ENCODE measurements at places on chromosomes 16 and 17. TPM values are rescaled to one million over a fixed set of nuclear protein-coding genes. Genes with fewer than 3 reads are reported as not detected.

CEP112 gene
- 15.1 TPM for total RNA-seq

DNA sequence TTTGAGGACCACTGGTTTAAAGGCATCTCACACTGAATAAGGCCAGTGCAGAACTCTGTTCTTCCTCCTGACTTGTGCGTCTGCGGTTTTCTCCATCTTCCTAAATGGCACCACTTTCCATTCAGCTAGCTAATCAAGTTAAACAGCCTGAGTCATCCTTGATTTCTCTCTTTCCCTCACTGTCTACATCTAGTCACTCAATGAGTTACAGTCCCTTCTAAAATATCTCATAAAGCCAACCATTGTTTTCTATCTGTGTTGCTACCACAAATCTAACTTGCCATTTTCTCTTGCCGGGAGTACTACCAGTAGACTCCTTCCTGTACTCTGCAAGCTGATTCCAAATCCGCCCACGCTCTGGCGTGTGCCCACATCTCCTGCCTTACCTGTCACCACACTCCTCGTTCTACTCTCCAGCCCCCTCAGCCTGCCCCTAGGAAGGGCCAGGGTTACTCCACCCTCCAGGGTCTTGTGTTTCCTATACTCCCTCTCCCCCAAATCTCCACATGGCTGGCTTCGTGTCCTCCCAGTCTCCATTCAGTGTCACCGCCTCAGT lies 324.5 kb downstream of the SNX29 start:
- peak overlapping the region; percentile 59 for H3K27ac ChIP-seq
- H3K4me1 ChIP-seq = peaks cover 19% of the 10 kb centered on the region
- DNase-seq = no peak
- no peaks in the 10 kb centered on the region for H3K36me3 ChIP-seq
- no peak overlapping the region for H3K4me3 ChIP-seq
- H3K27me3 ChIP-seq = no peaks in the 10 kb centered on the region

DNA sequence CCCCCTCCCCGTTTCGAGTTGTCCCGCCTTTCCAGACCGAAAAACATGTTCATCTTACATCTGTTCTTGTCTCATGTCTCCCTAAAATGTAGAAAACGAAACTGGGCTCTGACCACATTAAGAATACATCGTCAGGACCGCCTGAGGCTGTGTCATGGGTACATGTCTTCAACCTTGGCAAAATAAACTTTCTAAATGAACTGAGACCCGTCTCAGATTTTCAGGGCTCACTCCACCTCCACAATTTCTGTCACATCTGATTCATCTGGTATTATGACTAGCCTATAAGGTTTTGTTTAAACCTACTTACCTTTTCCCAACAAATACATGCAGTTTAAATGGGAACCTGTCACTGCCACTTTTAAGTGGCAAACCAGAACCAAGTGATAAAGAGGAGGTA lies 621 bp downstream of the SDR42E1 start:
- H3K27me3 ChIP-seq = no peaks in the 10 kb centered on the region
- H3K4me1 ChIP-seq = no peaks in the 10 kb centered on the region
- no peak for DNase-seq
- no peak overlapping the region for H3K27ac ChIP-seq

SAMD14 gene
- 0.71 TPM for total RNA-seq

GRCh38 chr16:79601092-79601930 lies 774 bp upstream of the MAF start:
- no peaks in the 10 kb centered on the region for H3K36me3 ChIP-seq
- peaks cover 19% of the 10 kb centered on the region for H3K4me1 ChIP-seq
- DNase-seq = peak; percentile 83
- no peaks in the 10 kb centered on the region for H3K27me3 ChIP-seq
- peak overlapping the region; percentile 76 for H3K4me3 ChIP-seq

DNA sequence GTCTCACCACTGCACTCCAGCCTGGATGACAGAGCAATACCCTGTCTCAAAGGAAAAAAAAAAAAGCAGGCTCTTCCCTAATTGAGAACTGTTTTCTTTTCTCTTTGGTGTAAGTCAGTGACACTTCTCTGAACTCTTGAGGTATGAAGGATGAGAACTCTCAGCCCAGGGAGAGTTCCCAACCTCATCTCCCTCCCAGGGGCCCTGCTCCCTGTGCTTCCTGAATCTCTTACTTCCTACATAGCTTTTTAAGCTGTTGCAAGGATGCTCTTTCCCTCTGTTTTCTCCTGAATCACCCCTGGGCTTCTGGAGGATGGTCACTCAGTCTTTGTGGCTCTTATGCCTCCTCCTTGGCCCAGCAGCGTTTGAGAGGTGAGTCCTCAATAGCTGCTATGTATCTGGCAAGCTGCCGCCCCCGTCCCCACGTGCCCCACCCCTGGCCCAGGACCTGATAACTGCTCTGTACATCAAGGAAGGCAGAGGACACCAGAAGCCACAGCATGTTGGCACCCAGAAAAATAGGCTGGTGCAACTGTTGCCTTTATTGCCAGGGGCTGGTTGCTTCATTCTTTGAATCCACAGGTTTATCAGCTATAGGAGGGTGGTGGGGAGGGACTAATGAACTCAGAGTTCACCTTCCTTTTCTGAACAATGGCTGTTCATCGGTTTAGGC lies 24.0 kb downstream of the IGF2BP1 start:
- H3K4me1 ChIP-seq = peaks cover 9% of the 10 kb centered on the region
- no peaks in the 10 kb centered on the region for H3K36me3 ChIP-seq
- DNase-seq = no peak
- no peak overlapping the region for H3K27ac ChIP-seq
- peaks cover 40% of the 10 kb centered on the region for H3K27me3 ChIP-seq

GRCh38 chr17:45127548-45128300 lies 4.6 kb downstream of the PLCD3 start:
- H3K27me3 ChIP-seq = no peaks in the 10 kb centered on the region
- H3K4me3 ChIP-seq = peak overlapping the region; percentile 10

LGALS9B gene
- total RNA-seq = not detected

DNA sequence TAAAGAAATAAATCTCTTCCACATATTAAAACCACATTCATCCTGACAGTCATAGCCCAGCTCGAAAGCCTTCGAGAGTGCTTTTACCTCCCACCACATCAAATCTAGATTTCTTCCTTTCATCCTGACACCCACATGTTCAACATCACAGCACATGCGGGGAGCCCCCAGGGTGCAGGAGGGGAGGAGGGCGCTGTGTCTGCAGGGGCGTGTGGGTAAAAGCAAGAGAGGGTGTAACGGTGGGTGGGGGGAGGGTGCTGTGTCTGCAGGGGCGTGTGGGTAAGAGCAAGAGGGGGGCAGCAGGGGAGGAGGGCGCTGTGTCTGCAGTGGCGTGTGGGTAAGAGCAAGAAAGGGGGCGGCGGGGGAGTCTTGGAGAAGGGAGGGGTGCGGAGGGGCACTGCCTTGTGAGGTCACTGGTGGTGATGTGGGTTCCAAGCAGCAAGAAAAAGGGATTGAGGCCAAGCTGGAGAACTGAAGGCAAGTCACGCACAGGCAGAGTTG lies 34.7 kb downstream of the ADCY9 start:
- DNase-seq = no peak
- H3K27me3 ChIP-seq = no peaks in the 10 kb centered on the region
- H3K4me3 ChIP-seq = no peak overlapping the region
- peaks cover 7% of the 10 kb centered on the region for H3K4me1 ChIP-seq
- H3K36me3 ChIP-seq = no peaks in the 10 kb centered on the region

GRCh38 chr16:57289391-57290257 lies 5.2 kb upstream of the PLLP start:
- H3K4me1 ChIP-seq = peaks cover 5% of the 10 kb centered on the region
- no peak overlapping the region for H3K4me3 ChIP-seq
- H3K27me3 ChIP-seq = no peaks in the 10 kb centered on the region
- H3K36me3 ChIP-seq = no peaks in the 10 kb centered on the region
- no peak overlapping the region for H3K27ac ChIP-seq
- DNase-seq = peak; percentile 29

ITGAL gene
- 3.3 TPM for total RNA-seq
